CD4-positive, alpha-beta T cell treated with Interleukin-2 at 100 ng/mL for 4 hours (primary cell): ENCODE measurements at places on chromosomes 7 and 10.

- no peak for DNase-seq
Measured at GRCh38 chr7:142298009-142298408, 40.2 kb upstream of the PRSS58 start.

DNA sequence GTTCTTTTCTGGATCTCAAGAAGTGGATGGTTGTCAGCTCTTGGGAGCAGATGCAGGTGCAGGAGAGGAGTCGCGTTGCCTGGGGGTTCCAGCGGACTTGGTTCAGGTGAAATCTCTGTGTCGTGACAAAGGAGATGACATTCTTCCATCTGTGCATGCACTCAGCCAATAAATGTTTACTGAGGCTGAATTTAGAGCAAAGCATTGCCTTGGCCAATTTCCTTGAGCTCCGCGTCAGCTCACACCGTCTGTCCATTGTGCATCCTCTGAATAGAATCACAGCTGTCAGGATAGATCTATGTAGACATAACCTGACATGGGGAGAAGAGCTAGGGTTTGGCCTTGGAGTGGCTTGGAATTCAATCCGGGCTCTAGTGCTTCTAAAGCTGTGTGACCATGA is 343.7 kb downstream of the GLRX3 start:
- no peak for DNase-seq

DNA sequence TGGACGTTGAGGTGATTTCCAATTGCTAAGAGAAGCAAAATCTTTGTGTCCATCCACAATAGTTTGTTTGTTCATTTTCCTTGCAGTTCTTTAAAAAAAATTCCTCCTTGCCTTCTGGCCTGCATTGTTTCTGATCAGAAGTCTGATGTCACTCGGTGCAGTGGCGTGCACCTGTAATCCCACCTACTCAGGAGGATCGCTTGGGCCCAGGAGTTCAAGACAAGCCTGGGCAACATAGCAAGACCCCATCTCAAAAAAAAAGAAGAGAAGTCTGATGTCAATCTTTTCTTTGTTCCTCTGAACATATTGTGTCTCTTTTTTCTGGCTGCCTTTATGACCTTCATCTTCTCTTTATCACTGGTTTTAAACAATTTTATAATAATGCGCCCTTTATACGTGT is 13.5 kb upstream of the OCM start:
- DNase-seq, result no peak

GRCh38 chr7:296373-296945 is 6.5 kb downstream of the FOXL3 start:
- no peak for DNase-seq

- DNase-seq, result no peak
Measured at GRCh38 chr7:55088620-55089019, 69.8 kb downstream of the EGFR start.

GRCh38 chr7:131021902-131022301 is 287.9 kb upstream of the KLF14 start:
- DNase-seq, result no peak

DNA sequence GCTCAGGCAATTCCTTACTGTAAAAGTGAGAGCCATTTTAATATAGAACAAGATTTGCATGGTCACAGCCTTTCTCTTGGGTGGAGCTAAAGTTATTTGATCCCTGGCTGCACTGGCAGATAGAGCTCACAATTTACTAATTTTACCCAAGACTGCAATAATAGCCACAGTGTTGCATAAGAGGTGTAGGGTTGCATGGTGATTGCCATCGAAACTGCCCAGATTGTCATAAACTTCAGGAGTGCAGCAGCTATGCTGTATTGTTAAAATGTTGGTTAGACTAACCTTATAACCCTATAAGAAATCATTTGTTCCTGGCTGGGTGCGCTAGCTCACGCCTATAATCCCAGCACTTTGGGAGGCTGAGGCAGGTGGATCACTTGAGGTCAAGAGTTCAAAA is 50.0 kb downstream of the VCL start:
- DNase-seq, result no peak

DNA sequence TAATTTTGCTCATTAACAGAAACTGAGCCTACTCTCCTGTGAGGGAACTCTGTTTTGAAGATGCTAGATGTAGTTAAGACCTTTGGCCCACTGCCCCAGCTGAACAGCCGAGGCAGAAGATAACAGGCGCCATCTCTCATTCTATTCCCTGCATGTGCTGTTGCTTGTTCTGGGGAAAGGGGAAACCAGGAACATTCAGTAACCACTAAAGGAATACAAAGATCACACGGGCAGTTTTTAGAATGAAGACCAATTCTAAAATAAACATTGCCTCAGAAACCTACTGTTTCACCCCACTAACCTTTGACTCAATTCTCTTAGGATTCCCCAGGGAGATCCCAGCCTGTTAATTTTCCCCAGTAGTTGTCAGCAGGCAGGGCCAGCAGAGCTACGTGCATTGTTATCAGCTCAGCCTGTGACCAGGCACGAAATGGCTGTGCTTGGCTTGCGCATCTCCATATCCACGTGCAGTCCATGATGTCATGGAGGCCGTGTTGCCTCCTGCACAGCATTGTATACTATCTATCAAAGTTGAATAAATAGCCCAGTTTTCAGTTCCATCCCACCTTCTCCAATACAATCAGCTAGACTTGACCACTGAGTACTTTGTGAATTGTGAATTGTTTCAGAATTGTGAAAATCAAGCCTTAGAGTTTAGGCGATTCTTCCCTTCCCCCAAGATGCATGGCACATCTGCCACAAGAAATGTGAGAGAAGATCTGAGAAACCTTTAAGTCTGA is 36.0 kb downstream of the ANK3 start:
- DNase-seq, result no peak

GRCh38 chr7:93375603-93376002 is 143.4 kb downstream of the VPS50 start:
- no peak for DNase-seq

DNA sequence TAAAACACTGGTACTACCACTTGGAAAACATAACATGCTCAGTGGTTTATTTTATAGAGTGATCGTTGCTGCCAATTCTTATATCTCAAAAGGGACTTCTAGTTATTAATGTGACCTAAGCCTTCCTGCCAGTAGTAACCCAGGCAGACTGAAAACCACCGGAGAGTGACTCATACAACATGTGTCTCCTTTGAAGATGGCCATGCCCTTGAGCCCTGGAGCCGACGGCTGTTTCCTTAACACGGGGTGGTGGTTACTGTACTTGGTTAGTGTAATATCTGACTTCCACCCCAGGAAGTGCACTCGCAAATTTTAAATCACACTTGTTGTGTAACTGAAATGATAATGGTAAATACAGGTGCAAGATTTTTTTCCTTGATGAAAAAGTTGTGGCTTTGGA is 30.5 kb downstream of the JAKMIP3 start:
- no peak for DNase-seq

DNA sequence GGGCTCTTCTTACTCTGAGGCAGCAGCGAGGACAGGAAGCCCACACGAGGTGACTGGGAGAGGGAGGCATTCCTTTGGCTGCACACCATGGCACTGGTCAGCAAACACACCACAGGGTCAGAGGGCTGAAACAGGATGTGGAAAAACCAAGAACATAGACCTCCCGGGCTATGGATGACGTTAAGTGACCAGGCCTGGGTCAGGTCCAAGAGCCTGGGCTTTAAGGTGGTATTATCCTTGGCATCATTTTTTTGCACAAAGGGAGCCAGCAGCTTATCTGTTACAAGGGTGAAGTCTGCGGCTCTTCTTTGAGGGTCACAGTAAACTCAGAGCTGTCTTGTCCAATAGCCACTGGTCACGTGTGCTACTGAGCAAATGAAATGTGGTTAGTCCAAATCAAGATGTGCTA is 7.0 kb downstream of the WDR91 start:
- no peak for DNase-seq

DNA sequence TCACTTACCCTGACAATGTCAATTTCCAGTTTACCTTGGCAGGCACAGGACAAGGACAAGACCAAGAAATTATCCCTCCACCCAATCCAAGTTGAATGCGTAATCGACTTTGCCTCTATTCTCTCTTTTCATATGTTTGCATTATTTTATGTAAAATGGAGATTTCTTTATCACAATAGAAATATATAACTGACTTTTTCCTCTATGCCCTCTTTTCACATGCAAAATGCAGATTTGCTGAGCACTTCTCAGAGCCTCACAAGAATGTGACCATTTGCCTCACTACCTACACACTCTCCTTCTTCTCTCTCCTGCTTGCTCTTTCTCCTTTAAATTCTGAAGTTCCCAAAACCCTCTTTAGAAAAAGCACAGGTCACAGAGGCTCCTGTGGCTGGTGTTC is 15.1 kb downstream of the CYP3A43 start:
- no peak for DNase-seq

- no peak for DNase-seq
Measured at GRCh38 chr7:3349126-3349525, 48.1 kb downstream of the SDK1 start.

DNA sequence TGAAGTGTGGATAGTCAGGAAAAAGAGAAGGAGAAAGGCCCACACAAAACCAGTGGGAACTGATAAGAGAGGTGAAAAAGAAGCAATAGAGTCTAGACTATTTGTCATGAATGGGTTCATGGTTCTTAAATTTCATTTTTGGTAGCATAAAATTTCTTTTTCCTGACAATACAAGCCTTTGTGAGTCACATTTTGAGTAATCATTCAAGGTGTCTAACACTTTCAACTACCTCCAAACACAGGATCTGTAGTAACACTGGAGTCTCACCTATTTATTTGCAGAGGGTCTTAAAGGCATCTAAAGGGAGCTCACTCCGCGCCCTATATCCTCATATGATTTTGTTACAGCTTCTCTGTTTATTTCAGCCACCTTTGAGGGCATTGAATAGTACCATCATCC is 96.0 kb downstream of the SAMD9 start:
- no peak for DNase-seq

DNA sequence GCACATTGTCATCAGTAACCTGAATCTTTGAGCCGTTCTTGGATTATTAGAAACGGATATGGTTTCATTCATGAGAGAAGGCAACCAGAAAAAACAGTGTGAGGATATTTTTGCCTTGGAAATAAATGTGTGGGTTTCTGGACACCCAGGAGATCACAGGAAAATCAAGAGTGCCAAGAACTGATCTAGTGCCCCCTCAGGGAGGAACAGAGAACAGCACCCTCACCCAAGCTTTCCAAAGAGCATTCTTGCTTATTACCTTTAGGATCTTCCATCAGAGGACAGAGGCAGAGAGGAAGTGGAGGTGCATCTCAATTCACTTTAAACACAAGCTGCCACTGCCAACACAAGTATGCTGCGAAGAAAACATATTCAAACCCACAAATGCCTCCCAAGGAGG is 851.5 kb upstream of the COBL start:
- DNase-seq, result no peak

GRCh38 chr10:75058161-75058560 is 53.3 kb upstream of the SAMD8 start:
- DNase-seq, result no peak

DNA sequence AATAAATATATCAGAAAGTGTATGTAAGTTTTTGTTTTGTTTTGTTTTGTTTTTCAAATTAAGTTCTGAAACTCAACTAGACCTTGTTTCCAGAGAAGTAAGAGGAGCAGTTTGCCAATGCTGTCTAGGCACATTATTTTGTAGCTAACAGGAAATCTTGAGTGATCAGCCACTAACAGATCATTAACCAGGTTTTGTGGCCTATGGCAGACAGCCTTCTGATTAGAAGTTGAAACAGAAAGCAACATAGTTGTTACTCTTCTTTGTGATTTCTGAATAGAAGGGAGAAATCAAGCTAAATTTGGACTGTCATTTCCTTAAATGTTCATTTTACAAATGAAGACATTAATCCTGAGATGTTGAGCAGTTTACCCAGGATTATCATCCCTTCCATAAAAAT is 142.6 kb downstream of the PLXDC2 start:
- no peak for DNase-seq

DNA sequence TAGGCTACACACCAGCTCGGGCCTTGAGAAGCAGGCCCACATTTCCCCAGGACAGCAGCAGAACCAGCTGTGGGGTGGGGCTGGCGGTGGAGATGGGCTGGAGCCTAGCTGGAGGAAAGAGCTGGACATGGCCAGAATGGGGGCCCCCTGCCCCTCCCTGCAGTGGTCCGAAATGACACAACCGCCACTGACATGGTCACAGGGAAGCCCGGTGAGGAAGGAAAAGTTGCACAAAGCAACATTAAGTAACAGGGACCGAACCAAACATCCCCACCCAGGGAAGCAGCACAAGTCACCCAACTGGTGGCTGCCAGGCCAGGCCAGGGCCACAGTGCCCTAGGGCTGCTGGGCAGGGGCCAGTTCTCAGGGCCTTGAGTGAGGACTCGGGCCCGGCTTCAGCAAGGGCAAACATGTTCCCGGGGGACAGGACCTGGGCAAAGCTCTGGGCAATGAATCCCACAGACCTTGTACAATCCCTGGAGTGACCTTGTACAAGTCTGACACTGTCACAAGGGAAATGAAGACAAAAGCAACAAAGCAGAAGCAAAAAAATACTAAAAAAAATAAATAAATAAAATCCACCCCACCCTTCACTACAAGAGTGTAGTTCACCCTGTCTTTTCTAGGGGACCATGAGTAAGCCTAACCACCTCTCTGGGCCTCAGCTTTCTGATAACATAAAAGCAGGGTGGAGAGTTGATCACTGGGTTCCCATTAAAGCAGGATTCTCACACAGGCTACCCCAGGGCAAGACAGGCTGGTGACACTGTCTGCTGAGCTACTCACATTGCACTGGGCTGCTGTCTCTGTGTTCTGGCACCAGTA is 33.0 kb downstream of the PSAP start:
- DNase-seq, result no peak

DNA sequence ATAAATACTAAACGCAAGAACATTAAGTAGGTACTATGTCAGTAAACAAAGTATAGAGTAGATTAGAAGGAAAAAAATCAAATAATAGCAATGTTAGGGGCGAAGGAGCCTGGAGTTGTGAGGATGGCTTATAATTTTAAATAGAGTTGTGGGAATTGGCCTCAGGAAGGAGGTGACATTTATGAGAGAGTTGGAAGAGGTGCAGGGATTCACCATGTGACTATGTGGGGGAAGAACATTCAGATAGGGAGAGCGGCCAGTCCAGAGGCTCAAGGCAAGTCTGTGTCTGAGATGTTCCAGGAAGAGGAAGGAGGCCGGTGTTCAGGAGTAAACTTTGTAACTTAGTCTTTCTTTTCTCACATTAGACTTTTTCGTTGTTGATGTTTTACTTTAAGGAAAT is 778.6 kb upstream of the C7orf33 start:
- no peak for DNase-seq

DNA sequence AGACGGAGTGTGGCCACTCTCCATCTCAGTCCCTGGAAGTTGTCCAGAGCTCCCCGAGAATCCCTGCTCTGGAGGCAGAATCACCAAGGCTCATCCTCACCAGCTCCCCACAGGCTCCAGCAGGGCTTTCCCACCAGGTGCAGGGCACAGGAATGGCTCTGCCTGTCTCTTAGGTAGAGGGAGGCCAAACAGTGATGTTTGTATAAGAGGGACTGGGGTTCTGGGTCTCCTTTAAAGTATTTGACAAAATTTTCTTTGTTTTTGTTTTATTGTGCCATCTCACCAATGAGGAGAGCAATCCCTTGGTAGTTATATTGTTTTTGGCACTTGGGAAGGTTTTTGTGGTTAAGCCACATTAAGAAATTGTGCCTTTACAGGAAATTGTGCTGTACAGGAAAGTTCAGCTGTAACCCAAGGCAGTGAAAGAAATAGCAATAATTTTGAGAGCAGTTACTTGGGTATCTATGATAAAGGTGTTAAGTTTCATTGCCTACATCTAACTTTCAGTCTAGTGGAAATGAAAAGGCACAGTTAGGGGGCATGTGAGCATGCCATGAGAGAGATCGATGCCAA is 219.3 kb upstream of the PRSS58 start:
- DNase-seq, result no peak
